ENCODE measurements at places on chromosomes 7 and 10.

DNA sequence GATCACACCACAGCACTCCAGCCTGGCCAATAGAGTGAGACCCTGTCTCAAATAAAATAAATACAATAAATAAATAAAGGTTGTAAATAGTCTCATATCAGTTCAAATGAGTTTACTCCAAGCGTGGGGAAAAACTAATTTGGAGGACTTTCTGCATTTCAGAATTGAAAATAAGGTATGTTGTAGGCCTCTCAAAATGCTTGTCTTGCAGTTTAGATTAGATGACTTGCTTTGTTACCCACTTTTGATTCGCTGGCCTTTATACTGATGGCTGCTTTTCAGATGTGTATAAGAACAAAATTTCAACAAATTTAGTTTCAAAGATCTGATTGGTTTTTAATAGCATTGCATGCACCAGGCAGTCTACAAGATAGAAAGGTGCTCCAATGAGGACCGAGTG is 2.2 kb upstream of the C10orf143 start:
- no peaks in the 10 kb centered on the region for H3K27me3 ChIP-seq
- no peak for DNase-seq
- H3K27ac ChIP-seq: no peak overlapping the region
- peaks cover 37% of the 10 kb centered on the region for H3K4me1 ChIP-seq

- H3K4me1 ChIP-seq: no peaks in the 10 kb centered on the region
- no peak for DNase-seq
- H3K27me3 ChIP-seq: no peaks in the 10 kb centered on the region
- H3K4me3 ChIP-seq: no peak overlapping the region
Observed at GRCh38 chr7:30390736-30391636, 87.6 kb downstream of the NOD1 start.

- H3K36me3 ChIP-seq: no peaks in the 10 kb centered on the region
- H3K27me3 ChIP-seq: no peaks in the 10 kb centered on the region
- no peak overlapping the region for H3K27ac ChIP-seq
- no peaks in the 10 kb centered on the region for H3K4me1 ChIP-seq
- H3K4me3 ChIP-seq: no peak overlapping the region
Observed at GRCh38 chr10:120656107-120656506, 195.1 kb upstream of the WDR11 start.

DNA sequence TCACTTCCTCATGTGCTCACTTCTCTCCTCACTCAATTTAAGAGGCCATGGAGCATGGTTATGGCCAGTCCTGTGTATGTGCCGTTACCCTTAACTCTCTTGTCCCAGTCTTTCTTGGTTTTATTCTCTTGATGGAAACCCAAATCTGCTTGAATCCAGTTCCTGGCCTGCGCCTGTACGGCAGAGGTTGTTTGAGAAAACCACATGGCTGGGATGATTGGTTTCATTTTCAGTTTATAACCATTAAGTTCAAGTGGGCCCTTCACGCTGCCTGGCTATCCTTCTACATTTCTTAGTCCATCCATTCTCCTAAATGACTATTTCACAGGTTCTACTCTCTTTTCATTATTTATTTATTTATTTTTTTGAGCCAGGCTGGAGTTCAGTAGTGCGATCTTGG is 1.6 kb upstream of the ZNF239 start:
- DNase-seq: no peak
- H3K27ac ChIP-seq: no peak overlapping the region
- H3K27me3 ChIP-seq: no peaks in the 10 kb centered on the region
- H3K36me3 ChIP-seq: no peaks in the 10 kb centered on the region

DNA sequence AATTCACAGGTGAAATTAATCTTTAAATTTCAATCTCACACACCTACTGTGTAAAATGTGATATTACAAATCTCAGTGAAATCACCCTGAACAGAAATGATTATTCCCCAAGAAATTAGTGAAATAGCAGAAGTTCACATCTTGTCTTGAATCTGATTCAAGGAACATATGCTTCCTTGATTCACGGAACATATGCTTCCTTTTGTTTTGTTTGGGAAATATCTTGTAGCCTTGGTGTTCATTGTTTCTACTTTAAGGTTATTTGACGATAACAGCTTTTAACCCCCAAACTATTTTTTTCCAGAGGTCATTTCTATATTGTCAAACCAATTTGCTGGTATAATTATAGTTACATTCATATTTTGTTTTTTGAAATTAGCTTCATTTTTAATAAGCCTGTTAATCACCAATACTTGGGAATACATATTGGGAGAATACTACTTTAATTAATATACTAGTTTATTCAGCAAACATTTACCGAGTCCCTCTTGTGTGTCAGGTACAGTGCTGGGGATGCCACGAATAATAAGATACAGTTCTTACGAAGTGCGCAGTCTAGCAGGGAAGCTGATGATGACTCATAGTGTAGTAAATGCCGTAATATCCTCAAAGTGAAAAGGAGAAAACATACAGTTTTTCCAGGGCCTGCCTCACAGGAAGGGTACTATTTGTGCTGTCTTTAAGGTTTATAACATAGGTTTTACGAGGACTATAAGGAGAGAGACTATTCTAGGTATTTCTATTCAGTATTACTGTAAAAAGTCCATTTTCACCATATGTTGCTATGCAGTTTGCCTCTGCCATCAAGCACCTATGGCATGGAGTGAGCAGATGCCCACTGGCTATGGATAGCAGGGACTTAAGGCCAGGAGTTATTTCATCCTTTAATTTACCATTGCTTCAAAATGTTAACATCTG is 32.5 kb downstream of the PRKAR2B start:
- no peak for DNase-seq
- H3K36me3 ChIP-seq: no peaks in the 10 kb centered on the region
- H3K4me3 ChIP-seq: no peak overlapping the region

DNA sequence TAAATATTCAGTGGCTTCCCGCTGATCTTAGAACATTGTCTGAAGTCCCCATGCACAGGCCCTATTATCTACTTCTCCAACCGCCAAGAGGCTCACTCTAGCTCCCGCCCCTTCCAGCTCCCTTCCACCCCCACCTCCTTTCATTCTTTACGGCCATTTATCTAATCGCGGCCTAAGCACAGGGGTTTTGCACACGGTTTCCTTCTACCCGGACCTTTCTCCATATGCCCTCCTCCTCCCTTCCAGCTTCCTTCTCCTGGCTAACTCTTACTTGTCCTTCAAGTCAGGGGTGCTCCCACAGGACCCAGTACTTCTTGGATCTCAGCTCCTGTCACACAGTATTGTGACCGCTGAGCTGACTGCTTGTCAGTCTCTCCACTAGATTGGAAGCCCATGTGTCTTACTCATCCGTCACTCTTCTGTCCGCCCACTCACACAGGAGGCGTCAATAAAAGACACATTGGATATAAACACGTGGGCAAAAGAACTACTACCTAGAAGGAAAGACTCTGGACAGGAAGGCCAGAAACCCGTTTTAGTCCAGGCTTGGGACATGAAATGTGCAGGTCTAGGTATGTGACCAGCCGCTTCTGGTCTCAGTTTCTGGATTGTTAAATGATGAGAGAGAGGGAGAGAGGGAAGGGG is 20.2 kb upstream of the HPS1 start:
- H3K27ac ChIP-seq: no peak overlapping the region
- no peak for DNase-seq
- H3K4me3 ChIP-seq: no peak overlapping the region
- peaks cover 16% of the 10 kb centered on the region for H3K4me1 ChIP-seq
- no peaks in the 10 kb centered on the region for H3K36me3 ChIP-seq
- no peaks in the 10 kb centered on the region for H3K27me3 ChIP-seq

Measured in stomach (tissue), 19 donors.